ENCODE measurements at places on chromosomes 4 and X.

DNA sequence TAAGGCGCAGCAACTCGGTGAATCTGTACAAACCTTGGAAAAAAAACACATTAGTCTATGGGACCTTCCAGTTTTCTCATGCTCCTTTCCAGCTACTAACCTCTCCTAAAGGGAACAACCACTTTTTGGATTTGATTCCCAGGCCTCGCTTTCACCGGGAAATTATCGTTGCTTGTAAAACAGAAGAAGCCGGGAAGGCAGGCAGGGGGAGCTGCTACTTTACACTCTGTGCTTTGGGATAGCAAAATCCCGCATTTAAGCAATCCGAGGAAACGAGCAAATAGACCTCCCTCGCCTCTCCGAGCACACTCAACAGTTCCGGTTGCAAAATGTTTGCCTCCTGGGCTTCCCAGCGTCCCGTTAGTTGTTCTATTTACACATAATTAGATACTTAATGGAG is 1.2 kb downstream of the CD38 start:
- peak; percentile 69 for DNase-seq

- no peak for DNase-seq
Observed at GRCh38 chrX:110569506-110569905, 210.9 kb downstream of the RTL9 start.

GRCh38 chr4:137626942-137627738 is 94.8 kb upstream of the PCDH18 start:
- no peak for DNase-seq

GRCh38 chrX:123803331-123803983 is 56.4 kb upstream of the XIAP start:
- peak; percentile 49 for DNase-seq

GRCh38 chr4:23922541-23923111 is 32.8 kb upstream of the PPARGC1A start:
- DNase-seq, result no peak

DNA sequence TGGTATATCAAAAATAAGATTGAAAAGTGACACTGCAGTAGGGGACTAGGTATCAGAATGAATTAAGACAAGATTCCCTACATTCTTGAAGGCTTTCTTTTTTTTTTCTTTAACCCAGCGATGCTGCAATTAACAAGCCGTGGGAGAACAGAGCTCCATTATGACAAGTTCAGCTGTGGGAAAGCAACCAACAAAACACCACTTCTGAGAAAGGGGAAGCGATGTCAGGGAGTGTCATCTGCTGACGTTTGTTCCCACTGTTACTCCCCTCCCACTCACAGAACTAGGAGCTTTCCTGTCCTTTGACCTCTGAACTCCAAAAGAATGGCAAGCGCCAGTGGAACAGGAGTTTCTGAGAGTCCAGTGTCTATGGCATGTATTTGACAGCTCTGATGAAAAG is 90.2 kb upstream of the SLITRK2 start:
- no peak for DNase-seq

GRCh38 chr4:165967486-165967885 is 94.4 kb downstream of the TLL1 start:
- DNase-seq, result no peak

DNA sequence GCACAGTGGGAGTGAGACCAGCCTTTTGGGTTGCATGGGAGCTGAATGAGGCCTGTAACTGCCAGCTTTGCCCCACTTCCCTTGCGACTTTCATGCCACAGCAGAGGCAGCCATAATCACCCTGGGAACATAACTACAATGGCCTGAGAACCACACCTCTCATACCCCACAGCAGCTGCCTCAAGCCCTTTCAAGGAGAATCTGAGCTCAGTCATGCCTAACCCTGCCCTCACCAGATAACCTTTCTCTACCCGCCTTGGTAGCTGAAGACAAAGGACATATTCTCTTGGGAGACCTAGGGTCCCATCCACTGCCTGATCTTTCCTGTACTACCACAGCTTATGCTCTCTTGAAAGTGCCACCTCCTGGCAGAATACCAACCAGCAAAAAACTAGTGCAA is 599.9 kb upstream of the IGFBP7 start:
- DNase-seq, result no peak

- DNase-seq, result no peak
Observed at GRCh38 chr4:184165291-184165690, 52.4 kb downstream of the ENPP6 start.

DNA sequence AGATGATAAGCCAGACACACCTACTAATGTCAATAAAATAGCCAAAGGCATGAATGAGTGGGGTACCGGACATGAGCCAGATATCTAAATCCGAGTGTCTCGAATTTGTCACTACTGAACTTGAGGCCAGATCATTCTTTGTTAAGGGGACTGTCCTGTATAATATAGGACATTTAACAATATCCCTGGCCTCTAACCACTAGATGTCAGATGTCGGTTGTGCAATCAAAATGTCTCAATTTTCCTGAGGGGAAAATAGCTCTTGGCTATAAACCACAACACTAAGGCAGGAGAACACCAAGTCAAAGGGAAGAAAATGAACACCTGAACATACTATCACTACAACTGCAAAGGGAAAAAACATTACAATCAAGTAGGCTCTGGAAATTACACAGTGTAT is 154.5 kb downstream of the GPM6A start:
- no peak for DNase-seq

- DNase-seq, result no peak
Observed at GRCh38 chr4:169249214-169249973, 21.4 kb downstream of the SH3RF1 start.

DNA sequence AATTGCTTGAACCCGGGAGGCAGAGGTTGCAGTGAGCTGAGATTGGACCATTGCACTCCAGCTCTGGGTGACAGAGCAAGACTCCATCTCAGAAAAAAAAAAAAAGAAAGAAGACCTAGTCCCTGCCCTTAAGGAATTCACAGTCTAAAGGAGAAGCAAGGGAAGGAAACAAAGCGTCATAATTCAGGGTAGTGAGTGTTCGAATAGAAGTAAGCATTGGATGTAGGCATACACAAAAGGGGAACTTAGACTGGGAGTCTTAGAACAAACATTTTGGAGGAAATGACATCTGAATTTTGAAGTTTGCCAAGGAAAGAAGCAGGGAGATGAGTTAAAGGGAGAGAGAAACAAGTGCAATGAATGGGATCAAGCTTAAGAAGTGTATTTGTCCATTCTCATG is 32.4 kb downstream of the PPM1K start:
- DNase-seq, result no peak

DNA sequence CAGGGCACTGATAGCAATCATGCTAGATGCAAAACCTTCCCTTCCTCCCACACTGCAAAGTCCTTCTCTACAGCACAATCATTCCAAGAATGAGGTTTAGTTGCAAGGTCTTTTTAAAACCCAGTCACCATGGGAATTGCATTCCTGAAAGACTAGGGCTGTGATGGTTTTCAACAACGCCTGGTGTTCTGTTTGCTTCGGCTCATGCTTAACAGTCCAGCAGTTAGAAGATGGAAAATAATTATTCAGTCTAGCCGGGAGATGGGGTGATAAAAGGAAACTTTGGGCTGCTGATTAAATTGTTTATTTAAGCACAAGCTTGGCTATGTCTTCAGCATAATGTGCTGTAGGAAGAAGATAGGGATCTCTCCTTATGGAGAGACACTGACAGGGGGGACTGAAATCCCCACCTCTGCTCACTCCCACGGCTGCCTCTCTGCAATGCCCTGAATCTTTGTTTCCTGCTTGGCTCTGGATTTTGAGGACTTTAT is 211.4 kb downstream of the MID1IP1 start:
- peak; percentile 45 for DNase-seq

- DNase-seq, result peak; percentile 80
Observed at GRCh38 chrX:68647156-68647957, at the start of gene STARD8. STARD8 (plus strand) TSS chrX:68647666; CDS start chrX:68647883, 217 bp downstream.

DNA sequence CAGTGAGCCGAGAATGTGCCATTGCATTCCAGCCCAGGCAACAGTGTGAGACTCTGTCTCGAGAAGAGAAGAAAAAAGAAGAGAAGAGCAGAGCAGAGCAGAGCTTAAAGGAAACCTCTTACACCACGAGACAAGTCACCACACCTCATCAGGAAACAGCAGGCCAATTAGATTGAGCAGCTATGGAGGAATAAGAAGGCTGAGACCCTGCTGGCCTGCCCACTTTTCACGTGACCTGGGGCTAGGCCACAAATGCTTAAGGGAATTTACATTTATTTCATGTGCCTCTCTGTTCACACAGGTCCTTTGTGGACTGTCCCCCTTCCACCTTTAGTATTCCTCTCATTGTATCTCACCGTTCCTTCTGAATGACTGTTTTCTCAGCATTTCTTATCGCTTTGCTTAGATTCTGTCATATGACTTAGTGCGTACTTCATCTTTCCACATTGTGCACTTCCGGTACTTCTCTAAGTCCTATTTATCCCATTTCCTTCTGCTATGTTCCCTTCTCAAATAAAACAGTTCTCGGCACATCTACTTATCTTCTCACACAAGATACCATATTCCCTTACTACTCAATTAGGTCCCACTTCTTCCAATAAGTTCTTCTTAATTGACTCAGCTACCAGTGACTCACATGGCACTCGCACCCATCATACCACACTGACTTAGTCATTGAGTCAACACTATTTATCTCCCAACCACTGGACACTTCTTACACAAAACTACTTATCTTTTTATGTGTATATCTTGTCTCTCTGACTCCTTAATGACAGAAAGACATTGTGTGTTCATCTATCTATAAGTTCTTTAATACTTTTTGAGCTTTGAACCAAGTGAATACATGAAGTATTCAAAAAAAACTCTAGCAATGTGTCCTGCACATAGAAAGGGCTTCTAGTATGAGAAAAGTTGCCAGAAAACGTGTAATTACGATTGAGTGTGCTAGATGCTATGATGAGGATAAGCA is 11.0 kb downstream of the CUL4B start:
- peak; percentile 54 for DNase-seq

DNA sequence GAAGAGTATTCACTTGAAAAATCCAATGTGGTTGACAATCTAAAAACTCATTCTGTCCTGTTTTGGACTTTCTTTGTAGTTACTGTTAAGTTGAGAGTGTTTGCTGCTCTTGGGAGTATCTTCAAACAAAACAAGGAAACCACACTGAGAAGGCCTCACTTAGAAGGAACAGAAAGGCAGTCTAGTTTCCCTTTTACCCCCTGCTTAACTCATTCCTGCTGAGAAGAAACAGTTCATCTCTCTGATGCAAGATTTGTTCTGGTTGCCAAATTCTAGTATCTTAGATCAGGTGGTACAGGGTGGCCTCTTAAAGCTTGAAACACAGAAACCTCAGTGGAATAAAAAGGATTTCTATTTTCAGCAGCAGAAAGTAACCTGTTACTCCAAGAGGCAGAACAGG is 41.4 kb downstream of the GUCY2F start:
- no peak for DNase-seq

DNA sequence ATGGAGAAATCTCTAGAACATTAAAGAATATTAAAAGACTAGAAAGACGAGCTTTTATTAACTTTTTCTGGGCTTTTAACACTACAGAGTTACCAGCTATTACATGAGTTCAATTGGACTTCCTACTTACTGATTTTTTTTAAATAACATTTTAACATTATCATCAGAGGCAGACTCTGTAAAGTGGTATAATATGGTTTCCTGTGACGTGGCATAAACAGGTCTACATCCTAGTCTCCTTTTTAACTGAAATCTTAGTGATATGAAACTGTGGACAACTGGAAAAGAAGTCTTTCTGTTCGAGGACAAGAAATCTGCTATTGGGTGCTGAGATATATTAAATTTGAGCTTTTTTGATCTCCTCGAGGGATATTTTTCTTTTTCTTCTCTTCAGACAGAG is 48.7 kb upstream of the ABCG2 start:
- no peak for DNase-seq

DNA sequence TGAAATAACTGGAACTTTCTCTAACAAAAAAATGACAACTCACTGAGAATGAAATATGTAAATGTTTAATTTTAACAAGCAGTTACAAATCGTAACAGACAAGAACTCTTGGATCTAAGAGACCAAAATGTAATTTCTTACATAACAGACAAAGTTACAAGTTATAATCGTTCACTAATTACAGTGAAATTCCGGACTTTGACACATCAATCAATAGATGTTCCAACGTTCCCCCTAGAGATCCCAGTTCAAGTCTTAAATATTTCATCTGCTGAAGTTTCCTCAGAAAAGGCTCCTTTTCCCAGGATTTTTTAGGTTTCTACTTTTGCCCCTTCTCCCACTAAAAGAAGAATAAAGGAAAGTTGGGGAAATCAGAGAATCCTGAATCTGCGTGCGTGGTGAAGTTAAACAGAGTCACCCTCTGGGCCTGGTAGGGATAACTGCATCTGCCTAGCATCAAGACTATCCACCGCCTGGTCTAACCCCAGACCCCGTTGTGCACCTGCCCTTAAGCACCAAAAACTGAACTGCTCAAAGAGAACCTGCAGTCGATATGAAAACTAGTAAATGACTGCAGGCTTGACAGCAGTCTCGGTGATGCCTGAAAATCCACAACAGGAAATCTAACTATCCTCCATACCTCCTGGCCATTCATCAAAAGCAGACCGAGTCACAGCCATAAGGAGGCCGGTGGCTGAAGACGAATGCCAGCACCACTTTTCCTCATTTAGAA is 2.3 kb downstream of the IRF2 start:
- peak; percentile 44 for DNase-seq

DNA sequence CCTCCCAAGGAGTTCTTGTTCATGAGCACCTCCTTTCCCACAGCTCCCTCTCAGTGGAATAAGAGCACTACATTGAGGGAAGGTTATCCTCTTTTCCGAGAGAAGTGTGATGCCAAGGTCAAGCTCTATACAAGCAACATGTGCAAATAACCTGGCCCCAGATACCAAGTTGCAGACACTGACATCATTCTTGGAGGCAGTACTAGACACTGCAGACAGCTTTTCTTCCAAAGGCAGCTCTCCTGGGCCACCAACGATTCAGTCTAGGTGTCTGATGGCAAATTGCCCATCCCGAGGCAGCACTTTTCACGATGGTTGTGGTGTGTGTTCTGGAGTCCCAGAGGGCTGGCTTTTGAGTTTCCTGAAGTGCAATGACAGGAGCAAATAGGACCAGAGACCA is 384.9 kb downstream of the TLL1 start:
- no peak for DNase-seq

DNA sequence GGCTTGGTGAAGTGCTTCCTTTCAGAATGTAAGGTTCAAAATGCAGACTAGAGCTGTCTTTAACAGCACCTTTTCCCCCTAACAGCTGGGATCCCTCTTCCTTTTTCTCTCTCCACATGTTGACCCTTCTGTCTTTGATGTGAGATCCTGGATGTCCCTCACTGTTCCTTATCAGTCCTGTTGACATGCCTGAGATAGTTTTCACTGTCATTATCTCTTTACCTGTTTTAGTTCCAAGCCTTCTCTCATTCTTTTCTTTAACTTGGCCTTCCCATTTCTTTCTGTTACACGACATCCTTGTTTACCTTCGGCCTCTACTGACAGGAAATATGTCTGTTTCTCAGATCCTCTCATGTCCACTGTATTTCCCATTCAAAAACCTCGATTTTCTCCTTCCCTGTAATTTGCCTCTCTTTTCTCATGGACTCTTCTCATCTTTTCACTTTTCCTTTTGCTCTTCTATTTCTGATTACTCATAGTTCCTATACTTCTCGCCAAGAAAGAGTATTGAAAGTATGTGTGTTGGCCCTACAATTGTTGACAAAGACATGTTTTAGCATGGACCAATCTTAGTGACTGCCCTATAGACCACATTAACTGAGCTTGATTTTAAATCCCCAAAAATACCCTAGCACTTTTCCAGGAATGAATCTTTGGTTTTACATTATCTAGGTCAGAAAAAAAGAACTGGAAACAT is 1.2 kb upstream of the SOWAHB start:
- DNase-seq, result no peak

Data from AG20443 (cell line).